ENCODE measurements at places on chromosomes 16 and 17.

GRCh38 chr17:81552244-81553017, at the start of gene FAAP100:
Gene FAAP100, minus strand, starts transcription at chr17:81552353. Its CDS starts 23 bp downstream, at chr17:81552330.
- peak; percentile 70 for DNase-seq

DNA sequence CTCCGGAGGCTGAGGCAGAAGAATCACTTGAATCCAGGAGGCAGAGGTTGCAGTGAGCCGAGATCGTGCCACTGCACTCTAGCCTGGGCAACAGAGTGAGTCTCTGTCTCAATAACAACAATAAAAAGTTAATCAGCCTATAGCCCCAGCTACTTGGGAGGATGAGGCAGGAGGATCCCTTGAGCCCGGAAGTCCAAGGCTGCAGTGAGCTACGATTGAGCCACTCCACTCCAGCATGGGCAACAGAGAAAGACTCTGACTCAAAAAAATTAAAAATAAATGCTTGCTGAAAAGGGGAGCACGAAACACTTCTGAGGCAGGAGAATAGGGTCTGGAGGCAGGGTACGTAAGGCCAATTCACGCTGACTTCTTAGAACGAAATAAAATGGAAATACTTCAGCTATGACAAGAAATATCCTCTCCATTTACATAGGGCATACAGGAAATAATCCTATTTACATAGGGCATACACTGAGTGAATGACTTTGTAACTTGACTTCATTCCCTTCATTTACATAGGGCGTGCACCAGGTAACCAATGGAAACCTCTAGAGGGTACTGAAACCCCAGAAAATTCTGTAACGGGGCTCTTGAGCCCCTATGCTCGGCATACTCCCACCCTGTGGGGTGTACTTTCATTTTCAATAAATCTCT, 3.2 kb upstream of the PRPSAP1 start:
- DNase-seq = no peak

- no peak for DNase-seq
These were observed 13.2 kb downstream of the XYLT2 start for GRCh38 chr17:50359005-50359699.

DNA sequence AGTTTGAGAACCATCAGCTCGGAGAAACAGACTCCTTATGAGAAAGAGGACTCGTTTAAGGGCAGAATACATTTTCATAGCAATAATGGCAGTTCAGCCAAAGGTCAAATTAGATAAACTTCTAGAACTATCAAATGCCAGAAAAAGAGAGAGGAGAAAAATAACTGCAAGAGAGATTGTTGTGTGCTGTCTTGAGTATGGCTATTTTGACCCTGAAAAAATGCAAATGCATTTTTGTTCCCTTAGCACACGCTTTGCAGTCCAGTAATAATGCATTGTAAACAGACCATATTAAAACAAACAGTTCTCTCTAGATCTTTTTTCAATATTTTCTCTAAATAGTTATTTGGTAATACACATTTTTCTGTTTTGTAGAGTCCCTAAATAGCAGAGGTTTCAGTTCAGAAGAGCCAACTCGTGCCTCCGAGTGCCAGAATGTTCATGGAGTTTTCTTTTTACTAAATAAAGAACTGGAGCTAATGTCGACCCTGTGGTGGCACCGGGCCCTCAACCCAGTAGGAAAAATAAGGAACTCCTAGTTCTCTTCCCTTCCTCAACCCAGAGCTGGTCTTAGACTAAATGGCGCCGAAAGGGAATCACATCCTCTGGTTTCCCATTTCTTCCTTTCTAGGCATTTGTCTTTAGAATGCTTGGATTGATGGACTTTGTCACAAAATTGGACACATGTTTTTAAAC, 298.0 kb downstream of the MAP2K4 start:
- no peak for DNase-seq

DNA sequence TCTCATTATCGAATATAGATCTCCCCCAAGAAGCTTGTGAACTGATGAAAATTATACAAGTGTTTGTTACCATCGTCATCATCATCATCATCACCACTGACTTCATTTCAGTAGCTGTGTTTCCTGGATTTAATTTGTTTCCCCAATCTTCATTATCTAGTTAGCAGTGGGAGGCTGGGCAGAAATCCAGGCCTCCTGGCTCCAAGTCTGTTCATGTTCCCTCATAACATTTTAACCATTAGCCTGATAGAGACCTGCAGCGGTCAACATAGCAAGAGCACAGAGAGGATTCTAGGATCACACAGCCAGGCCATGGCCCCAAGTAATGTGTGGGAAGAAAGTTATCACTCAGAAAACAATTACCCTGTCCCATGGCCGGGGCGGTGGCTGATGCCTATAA, 526.2 kb upstream of the CDH11 start:
- no peak for DNase-seq

GRCh38 chr17:39153599-39154051, 2.2 kb upstream of the PLXDC1 start:
- peak; percentile 87 for DNase-seq

GRCh38 chr17:8828517-8828875, 29.3 kb upstream of the MFSD6L start:
- no peak for DNase-seq

DNA sequence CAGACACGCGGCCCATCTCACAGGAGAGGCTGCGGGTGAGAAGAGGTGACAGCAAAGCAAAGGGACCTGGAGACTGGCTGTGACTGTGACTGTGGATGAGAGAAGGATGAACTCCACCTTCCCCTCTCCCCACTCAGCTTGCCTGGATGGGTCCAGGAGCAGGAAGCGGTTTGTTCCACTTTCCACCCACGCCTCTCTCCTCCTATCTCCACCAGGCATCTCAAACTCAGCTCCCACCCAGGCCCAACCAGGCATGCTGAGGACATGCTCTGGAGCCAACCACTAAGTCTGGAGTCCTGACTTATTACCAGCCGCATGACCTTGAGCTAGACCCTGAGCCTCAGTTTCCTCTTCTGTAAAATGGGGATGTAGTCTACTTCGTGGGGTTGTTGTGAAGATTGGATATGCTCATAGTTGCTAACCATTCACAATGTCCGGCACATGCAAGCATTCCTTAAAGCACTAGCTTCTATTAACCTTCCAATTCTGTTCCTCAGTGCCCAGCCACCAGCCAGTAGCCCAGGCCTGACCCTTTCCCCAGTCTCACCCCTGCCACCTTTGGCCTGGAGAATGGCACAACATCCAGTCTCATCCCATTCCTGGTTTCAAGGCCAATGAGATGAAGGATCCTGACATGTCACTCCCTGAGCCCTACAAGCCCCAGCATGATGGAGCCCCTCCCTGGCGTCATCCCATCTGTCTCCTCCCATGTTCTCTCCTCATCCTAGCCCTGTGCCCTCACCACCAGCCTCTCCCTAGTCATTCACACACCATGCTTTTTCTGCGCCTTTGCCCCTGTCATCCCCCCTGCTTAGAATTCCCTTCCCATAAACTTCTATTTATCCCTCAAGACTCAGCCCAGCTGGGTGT, 2.3 kb downstream of the GAS2L2 start:
- DNase-seq = no peak

GRCh38 chr17:50439008-50439407, 13.0 kb downstream of the ACSF2 start:
- DNase-seq = no peak

DNA sequence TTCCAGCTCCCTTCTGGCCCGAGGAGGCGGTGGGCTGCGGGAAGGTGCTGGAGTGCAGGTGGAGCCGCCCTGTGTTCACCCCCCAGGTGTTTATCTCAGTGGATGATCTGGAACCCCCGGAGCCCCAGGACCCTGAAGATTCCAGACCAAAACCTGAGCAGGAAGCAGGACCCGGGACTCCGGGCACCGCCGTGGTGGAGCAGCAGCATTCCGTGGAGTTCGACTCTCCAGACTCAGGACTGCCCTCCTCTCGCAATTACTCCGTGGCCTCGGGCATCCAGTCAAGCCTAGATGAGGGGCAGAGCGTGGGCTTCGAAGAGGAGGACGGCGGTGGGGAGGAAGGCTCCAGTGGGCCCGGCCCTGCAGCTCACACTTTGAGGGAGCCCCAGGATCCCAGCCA, 25.5 kb downstream of the MNT start:
- no peak for DNase-seq

DNA sequence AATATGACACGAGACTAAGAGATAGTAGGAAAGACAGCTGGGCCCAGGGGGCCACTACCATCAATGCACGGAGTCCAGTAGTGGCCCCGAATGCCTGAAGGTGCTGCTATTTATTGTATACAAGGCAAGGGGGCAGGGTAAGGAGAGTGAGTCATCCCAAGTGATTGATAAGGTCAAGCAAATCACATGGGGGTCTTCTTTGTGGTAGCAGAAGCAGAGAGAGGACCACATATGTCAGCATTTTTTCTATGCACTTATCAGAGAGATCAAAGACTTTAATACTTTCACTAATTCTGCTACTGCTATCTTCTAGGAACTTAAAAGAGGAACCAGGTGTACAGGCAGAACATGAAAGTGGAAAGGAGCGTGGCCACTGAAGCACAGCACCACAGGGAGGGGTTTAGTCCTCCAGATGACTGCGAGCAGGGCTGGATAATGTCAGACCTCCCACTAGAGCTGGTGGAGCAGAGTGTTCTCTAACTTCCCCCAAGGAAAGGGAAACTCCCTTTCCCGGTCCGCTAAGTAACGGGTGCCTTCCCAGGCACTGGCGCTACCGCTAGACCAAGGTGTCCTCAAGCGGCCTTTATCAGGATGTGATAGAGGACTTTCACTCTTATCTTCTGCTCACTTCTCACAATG, 26.4 kb upstream of the ARL4D start:
- DNase-seq = no peak

DNA sequence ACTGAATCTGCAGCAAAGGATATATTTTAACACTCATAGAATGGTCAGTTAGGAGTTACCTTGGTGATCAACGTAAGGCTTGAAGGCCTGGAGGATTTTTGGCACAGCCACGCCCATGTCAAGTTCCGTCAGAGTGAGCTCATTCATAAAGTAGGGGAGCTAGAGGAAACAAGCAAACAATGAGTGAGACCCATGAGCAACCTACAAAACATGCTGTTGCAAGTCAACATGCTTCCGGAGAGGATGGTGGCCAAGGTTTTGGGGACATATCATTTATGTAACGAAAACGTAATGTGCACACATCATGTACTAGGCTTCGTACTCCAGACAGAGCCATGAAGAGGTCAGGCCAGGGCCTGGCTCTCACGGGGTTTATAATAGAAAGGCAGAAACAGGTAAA, 41.1 kb upstream of the ERN1 start:
- DNase-seq = no peak

DNA sequence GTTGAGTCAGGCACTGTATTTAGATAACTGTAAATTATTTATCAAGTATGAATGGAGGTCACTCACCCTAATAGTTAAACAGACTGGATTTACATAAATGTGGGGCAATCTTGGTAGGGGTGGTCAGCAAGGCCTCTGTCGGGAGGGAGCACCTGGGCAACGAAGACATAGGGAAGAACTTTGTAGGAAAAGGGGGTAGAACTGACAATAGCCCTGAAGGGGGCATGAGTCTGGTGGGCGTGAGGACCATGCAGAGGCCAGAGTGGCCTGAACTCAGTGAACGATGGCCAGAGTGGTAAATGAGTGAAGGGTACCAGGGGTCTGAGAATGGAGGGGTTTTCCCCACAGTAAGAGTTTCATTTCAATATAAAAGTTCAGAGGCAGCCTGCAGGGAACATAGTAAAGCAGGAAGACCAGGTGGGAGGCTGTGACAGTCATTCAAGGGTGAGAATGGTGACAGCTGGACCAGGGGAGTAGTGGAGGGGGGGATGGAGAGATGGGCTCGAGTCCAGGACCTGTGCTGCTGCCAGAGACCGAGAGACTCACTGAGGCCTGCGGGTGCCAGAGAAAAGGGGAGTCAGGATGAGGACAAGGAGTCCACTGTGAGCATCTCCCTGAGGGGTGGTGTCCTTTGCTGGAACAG, 2.9 kb downstream of the C17orf67 start:
- no peak for DNase-seq

DNA sequence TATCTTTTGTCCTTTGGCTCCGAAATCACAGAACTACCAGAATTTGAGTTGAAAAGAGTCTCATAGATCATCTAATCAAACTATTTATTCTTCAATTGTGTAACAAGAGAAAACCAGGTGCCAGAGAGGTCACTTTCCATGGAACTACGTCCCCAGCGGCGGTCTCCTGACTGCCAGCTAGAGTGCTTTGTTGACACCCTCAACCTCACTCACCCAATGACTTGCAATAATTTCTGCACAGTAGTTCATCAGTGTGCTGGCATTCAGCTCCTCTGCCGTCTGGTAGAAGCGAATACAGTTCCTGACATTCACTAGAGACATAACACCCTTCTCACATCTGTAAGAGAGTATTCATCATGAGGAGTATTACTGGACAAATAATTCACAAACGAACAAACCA, 54.2 kb downstream of the ANKFY1 start:
- DNase-seq = no peak

DNA sequence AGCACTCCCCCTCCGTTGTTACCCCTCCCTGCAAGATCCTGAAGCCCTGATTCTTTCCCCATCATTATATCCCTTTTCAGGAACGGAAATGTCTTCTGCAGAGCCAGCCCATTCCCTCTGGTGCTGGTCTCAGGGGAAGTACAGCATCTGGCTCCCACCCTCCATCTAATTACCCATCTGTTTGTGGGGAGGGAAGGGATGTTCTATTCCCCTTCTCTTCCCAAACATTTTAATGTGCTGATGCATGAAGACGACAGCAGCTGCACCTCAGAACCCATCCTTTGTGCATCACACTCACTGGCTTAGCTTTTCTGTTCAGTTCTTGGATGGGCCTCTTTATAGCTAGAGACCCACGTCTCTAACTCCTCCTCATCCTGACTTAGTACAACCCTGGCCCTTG, 367.2 kb downstream of the CDH13 start:
- DNase-seq = no peak

- DNase-seq = no peak
These were observed 212.9 kb downstream of the CDH8 start for GRCh38 chr16:61823326-61823725.

GRCh38 chr16:9479008-9479407, 387.6 kb downstream of the HAPSTR1 start:
- DNase-seq = no peak

GRCh38 chr16:54454616-54455015, 168.0 kb upstream of the IRX3 start:
- DNase-seq = no peak

DNA sequence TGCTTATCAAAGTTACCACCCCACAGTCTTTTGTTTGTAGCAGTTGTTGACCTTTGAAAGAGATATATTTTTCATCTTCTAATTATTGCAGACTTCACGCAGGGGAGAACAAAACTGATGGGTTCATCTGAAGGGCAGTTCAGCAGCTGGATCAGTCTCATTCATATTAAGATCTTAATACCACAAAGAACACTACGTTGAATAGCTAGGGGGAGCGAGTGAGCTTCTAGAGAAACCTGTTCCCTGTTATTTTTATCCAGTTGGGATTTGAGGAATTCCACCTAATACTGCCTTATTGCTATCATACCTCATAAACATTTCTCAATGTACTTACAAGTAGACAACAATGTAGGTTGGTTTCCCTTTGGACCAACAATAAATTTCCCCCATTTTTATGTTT, 306.1 kb upstream of the KIF2B start:
- peak; percentile 23 for DNase-seq

DNA sequence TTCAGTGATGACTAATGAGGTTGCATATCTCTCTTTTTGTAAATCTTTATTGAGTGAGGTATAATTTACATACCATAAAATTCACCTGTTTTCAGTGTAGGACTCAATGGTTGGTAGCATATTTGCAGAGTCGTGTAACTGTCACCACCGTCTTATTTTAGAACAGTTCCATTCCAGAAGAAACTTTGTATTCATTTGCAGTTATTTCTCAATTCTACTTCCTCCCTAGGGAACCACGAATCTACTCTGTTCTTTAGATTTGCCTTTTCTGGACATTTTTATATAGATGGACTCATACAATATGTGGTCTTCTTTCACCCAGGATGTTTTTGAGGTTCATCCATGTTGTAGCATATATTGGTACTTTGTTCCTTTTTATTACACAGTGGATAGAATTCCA, 3.7 kb downstream of the FTO start:
- no peak for DNase-seq

Measured in foreskin melanocyte (primary cell).